Activated CD8-positive, alpha-beta T cell treated with anti-CD3 and anti-CD28 coated beads, Interleukin-2, amount 10 ng/mL, durations not matched to agents 7 days and 5 days (primary cell): ENCODE measurements at places on chromosomes 5 and 9. TPM values are rescaled to one million over a fixed set of nuclear protein-coding genes. Genes with fewer than 3 reads are reported as not detected.

The PHF24 gene
- not detected for total RNA-seq

DNA sequence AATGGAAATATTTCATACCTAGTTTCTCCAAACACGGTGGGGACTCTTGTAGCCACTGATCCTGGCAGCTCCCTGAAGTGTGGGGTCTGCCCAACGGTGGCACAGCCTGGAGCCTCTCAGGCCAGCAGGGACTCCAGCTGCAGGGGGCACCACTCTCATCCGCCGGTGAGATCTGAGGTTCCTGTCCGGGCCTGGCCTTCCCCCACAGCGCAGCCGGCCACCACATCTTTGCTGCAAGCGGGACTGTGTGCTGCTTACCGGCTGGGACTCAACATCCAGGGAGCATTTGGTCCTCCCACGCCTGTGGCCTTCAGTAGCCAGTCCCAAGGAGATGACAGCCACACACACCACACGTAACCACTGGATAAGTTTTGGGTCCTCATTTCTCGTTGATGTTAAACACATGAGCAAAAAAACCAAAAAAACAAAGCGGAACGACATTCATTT is 7.7 kb upstream of the NKX2-5 start:
- no peak for DNase-seq
- H3K4me1 ChIP-seq: peaks cover 20% of the 10 kb centered on the region
- peaks cover 87% of the 10 kb centered on the region for H3K27me3 ChIP-seq
- H3K4me3 ChIP-seq: no peak overlapping the region

- H3K27ac ChIP-seq: peak overlapping the region; percentile 76
- peaks cover 42% of the 10 kb centered on the region for H3K4me1 ChIP-seq
- H3K27me3 ChIP-seq: no peaks in the 10 kb centered on the region
- peaks cover 24% of the 10 kb centered on the region for H3K36me3 ChIP-seq
- peak; percentile 33 for DNase-seq
Observed at GRCh38 chr9:91186632-91187108, 175.0 kb downstream of the AUH start.

- no peak overlapping the region for H3K27ac ChIP-seq
- no peaks in the 10 kb centered on the region for H3K4me1 ChIP-seq
- no peak overlapping the region for H3K4me3 ChIP-seq
- no peaks in the 10 kb centered on the region for H3K36me3 ChIP-seq
- H3K27me3 ChIP-seq: peaks cover 2% of the 10 kb centered on the region
Observed at GRCh38 chr5:128681096-128681495, 143.1 kb upstream of the FBN2 start.
